Right renal cortex interstitium (tissue), 3 donors: ENCODE measurements at places on chromosomes 16 and 17.

DNA sequence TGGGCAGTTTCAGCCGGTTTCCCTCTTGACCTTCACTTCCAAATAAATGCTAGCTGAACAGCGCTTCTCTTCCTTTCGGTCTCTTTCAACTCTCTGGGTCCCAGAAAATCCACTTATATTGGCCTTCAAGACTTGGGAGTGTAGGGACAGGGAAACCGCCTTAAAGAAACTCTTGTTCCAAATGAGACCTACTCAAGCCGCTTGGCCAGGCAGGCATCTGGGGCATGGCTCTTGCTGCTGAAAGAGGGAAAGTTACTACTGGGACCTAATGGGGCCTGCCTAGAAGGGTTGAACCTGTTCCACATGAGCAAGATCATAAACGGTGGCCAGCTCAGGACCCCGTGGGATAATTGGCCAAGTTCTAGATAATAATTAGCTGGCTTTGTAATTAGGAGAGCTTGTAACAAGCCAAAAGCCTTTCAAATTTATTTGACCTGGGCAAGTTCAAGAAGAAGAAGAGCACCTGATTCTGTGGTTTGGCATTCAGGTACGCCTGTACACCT, 13.2 kb downstream of the CDH1 start:
- DNase-seq: no peak

DNA sequence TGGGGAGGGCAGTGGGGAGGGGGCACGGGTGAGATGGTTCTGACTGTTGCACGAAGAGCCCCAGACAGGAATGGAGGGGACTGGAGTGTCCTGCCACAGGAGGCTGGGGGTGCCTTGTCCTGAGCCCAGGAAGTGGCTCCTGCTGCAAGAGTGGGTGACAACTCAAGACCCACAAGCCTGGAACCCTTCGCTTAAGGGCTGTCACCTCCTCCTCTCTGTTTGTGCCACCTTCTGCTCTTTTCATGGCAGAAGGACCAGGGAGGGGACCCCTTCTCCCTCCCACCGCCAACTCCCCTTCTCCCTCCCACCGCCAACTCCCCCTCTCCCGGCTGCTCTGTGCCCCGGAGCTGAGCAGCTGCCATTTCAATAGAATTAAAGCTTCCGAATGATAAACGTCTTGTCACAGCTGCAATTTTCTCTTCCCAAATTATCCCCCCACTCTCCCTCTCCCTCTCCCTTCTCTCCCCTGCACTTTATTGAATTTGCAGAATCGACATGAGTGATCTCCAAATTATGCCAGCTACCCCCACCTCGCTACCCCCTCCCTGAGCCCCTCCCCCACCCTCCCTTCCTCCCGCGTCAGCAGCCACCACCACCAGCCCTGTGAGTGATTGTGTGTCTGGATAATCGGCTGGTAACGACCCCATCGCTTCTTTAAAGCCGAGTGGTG, 13.7 kb downstream of the GJD3 start:
- DNase-seq: no peak

GRCh38 chr17:56658648-56659047, 65.1 kb downstream of the NOG start:
- DNase-seq: no peak

- DNase-seq: no peak
These were observed 9.2 kb upstream of the ASGR2 start for GRCh38 chr17:7123844-7124243.

- DNase-seq: no peak
These were observed 32.0 kb upstream of the ABCA5 start for GRCh38 chr17:69358688-69359596.

GRCh38 chr16:61842666-61843065, 193.6 kb downstream of the CDH8 start:
- no peak for DNase-seq

- DNase-seq: no peak
These were observed 901 bp upstream of the HEATR6 start for GRCh38 chr17:60079401-60080243.

DNA sequence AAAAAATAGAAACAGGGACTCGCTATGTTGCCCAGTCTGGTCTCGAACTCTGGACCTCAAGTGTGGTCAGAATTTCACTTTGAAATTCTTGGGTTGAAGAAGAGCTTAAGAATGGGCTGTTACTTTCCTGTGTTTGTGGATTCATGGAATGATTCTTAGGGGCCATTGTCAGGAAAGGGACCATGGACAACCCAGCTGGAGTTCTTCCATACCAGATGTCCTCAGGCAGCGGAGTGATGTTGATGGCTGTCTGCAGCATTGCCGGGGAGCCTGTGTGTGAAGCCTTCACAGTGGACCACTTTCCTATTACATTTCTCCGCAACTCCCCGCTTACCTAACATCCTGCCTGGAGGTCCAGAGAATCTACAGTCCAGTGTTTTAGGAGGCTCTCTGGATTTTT, 145.9 kb downstream of the CLEC16A start:
- DNase-seq: no peak

DNA sequence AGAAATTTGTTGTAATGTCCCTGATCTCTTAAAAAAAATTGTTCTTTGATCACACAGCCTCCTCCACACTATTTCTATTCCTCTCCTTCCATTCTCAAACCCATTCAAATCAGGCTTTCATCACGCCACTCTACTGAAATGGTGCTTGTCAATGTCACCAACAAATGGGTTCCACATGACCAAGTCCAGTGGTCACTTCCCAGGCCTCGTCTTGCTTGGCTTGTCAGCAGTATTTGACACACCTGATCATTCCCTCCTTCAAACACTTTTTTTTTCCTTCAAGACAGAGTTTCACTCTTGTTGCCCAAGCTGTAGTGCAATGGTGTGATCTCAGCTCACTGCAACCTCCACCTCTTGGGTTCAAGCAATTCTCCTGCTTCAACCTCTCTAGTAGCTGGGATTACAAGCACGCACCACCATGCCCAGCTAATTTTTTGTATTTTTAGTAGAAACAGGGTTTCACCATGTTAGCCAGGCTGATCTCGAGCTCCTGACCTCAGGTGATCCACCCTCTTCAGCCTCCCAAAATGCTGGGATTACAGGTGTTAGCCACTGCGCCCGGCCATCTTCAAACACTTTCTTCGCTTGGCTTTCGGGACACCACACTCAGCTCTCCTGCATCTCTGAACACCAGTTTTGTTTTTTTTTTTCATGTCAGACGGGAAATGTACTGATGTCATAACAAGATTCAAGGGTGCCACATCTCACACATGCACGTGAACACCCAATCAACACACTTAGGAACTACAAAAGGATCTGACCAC, 18.3 kb downstream of the NQO1 start:
- DNase-seq: no peak

- no peak for DNase-seq
These were observed 64.3 kb downstream of the MYH11 start for GRCh38 chr16:15792563-15792971.

DNA sequence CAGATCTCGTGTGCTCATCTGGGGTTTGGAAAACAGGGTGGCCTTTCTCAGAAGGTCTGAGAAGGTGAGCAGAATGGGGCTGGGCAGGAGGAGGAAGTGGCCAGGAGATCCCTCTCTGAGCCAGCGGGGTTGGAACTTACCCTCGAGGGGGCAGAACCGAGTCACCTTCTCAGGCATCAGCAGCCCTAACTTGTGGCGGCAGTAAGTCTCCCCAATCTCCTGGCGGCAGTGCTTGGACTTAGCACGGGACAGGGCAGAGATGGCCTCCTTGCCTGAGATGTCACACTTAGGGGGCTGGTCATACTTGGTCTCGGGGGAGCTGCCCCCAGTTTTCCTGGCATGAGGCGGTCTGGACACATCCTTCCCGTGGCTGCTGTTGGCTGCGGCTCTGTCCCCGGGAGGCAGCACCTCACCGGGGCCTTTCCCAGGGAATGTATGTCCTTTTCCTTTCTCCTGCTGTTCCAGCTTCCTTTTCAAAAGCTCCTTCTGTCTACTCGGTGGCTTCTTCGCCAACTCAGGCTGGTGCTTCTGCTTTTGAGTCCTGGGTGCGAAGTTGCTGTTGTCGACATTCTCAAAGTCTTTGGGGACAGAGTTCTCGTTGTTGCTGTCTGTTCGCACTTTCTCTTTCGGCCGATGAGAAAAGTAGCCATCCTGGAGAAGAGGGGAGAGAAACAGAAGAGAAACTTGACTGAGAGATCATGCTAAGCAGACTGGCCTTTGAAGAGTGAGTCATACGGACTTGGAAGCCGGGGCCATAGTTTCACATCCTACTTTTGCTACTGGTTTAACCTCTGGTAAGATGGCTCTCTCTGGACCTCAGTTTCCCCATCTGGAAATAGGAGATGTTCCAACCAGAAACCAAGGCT, 211.7 kb downstream of the XYLT1 start:
- DNase-seq: no peak

DNA sequence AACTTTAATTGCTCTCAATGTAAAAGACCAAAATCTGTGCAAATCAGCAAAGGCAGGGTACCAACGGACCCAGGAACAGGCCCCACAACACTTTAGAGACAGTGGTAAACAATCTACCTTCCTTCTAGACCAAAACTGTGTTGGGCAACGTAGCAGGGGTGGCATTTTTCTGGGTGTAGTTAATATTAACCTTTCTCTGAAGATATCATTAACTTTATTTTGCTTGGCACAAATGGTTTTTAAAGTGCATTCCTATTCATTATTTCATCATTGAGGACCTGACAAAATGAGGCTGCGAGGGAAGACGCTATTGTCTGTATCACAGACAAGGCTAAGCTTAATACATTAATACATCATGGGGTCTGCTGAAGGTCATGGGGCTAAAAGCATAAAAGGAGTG, 37.9 kb upstream of the TRAP1 start:
- no peak for DNase-seq

- DNase-seq: no peak
These were observed 2.3 kb downstream of the E2F4 start for GRCh38 chr16:67194260-67194659.

- no peak for DNase-seq
These were observed 1.2 kb downstream of the CDT1 start for GRCh38 chr16:88804552-88805339.

GRCh38 chr17:79478051-79478461, 132.8 kb downstream of the RBFOX3 start:
- peak; percentile 6 for DNase-seq

DNA sequence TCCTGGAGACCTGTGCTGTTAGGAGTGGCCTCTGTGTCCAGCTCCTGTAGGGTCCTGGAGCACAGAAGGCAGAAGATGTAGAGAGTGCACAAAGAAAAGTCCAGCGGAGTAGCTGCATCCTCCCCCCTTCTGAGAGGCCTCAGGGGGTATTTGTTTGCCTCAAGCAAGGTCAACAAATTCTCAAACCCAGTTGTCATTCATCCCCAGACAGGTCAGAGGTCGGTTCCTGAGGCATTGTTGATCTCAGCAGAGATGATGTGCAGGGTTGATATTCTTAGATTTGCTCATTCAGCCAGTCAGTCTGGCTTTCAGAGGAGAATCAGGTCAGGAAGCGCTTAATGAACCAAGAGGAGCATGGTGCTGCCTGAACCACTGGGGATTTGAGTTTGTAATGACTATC, 8.3 kb upstream of the RBFOX1 start:
- DNase-seq: no peak

- no peak for DNase-seq
These were observed 25.7 kb downstream of the MINK1 start for GRCh38 chr17:4858882-4859260.

DNA sequence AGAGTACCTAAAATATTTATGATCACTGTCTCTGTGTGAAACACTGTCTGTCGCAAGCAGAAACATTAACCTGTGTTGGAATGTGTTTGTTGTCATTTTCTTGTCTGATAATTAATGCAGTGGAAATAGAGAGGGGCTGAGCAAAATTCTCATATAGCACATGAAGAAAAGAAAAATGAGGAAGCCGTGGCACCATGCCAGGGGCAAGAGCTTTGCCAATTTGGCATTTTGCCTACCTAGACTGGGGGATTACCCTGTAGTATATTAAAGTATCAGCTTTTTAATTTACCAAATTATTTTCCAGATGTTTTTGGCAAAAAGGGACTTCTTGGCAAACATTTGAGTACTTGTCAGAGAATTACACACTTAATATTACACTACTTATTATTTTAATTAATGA, 1326.6 kb upstream of the GOT2 start:
- no peak for DNase-seq

GRCh38 chr16:20740007-20740883, 1.4 kb downstream of the THUMPD1 start:
- DNase-seq: no peak

DNA sequence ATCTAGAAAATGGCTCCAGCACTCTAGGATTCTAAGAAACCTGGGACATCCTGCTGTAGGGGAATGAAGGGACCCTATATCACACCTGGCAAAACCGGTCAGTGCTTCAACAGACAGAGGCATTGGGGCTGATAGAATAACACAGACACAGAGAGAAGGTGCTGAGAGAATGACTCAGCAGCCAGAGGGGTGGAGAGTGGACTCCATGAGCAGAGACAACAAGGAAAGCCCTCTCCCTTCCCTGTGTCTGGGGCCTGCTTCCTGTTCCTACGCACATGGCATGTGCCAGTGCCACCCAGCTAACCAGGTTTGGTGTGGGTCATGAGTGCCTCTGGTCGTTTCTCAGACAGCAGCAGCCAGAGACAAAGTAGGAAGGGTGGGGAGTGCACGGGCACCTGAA, 140.3 kb downstream of the CCT6B start:
- DNase-seq: no peak

DNA sequence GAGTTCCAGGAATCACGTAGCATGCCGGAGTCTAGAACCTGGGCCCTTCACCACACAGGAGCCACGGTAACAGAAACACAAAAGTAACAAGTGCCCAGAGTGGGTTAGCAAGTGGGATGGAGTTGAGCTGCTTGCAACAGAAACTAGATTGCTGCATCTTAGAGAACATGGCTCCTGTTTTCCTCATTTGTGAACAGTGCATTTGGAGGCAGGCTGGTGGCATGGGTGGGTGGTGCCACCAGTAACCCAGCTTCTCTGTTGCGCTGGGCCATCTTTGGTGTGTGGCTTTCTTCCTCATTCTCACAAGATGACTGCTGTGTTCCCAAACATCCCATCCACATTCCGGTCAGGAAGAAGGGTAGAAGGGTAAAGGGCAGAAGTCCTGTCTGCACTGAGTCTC, 95.5 kb downstream of the KATNIP start:
- no peak for DNase-seq

- DNase-seq: no peak
These were observed 36.0 kb downstream of the IL21R start for GRCh38 chr16:27437946-27438345.

DNA sequence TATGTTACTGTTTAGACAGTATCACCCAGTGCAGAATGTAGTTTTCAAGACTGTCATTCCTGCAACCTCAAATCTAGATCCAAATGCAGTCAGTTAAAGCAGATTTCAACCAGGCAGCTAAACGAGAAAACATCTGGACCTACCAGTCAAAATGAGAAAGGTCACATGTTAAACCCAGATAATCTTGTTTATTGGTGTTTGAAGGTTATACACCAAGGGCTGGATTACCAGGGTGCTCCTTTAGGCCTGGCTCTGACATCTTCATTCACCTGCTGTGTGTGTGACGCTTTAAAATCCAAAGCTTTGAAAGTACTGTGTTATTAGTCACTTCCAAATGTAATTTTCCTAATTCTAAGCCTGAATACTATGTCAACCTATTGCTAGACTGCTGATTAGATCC, 54.9 kb downstream of the IKZF3 start:
- DNase-seq: no peak

DNA sequence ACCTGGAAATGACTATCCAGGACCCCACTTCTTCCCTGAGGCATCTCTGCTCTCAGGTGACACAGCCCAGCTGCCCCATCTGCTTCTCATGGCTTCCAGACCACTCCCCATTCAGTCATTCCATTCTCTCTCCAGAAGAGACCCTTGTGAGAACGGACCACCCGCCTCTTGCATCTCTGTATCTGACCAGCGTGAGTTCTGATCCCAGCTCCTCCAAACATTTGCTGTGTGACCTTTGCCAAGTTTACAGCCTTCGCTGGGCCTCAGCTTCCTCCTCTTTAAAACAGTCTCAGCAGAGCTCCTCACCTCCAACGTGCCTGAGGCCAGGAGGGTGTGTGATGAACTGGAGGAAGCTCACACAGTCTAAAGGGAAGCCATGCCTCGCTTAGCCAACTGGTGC, 39.6 kb downstream of the C16orf82 start:
- no peak for DNase-seq
